ENCODE measurements at places on chromosomes 5 and 9.

DNA sequence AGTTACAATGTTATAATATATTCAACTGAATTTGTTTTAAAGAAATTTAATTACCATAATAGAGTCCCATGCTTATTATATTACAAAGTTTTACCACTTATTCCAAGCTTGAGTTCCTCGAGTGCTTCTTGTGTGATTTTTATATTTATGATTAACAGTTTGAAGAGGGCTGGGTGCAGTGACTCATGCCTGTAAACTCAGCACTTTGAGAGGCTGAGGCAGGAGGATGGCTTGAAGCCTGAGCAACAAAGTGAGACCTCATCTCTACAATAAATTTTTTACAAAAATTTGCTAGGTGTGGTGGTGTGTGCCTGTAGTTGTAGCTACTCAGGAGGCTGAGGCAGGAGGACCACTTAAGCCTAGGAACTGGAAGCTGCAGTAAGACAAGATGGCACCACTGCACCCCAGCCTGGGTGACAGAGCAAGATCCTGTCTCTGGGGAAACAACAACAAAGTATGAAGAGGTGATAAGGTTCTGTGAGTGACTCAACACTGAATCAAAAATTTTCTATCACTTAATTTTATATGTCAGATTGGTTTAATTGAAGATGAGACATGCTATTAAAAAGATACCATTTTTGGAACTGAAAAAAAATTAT lies 9.2 kb downstream of the POC5 start:
- DNase-seq = no peak

DNA sequence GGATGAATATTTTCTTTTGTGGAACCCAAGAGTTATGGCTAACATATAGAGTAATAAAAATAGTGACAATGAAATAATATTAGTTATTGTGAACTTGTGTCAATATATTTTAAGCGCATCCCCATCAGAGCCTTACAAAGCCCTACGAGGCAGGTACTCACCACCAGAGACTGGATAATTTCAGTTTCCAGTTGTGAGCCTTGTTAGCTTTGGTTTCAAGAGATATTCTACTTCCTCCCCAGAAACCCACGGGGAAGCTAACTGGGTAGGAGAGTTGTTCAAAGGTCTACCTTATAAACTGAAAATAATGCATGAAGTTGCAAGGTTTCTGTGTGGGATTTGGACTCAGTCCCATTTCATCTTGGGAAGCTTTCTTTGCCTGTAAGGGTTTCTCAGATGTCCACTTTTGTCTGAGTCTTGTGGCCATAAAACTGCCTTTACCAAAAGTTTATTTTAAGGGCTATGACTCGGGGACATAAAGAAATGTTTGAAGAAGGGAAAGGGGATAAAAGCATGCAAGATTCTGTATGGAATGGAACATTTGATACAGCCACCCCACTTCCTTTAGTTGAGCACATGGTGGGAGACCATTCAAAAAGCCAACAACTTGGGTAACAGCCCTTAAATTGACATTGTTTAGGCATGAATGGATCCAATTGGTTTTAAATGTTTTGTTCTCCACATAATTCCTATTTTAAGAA lies 57.4 kb upstream of the ANKRD55 start:
- no peak for DNase-seq

DNA sequence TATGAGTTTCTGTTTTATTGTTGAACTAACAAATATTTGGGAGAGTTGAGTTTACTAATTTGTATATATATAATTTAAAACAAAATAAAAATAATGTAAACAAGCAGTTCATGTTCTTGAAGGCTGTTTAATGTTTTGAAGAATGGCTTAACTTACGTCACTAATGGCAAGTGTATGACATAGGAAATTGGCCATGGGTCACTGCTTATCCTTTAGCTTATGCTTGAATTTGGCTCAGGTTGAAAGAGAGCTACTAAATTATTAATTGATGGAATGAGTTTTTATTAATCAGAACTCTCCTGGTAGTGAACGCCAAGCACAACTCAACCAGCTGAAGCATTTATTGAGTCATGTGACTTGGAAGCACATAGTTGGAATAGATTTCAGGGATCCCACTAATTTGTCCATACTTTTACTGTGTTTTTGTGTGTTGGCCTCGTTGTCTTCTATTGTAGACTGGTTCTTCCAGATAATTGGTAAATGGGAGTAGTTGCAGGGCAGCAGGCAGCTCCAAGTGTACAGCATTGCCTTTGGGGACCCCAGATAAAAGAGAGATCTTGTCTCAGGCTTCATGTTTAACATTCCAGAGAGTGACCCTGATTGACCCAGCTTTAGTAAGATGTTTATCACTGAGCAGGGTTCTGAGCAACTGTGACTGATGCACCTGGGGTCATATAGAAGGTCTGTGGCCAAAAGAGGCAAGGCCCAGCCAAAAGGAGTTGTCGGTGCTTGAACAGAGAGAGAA lies 13.5 kb downstream of the C5orf58 start:
- no peak for DNase-seq

DNA sequence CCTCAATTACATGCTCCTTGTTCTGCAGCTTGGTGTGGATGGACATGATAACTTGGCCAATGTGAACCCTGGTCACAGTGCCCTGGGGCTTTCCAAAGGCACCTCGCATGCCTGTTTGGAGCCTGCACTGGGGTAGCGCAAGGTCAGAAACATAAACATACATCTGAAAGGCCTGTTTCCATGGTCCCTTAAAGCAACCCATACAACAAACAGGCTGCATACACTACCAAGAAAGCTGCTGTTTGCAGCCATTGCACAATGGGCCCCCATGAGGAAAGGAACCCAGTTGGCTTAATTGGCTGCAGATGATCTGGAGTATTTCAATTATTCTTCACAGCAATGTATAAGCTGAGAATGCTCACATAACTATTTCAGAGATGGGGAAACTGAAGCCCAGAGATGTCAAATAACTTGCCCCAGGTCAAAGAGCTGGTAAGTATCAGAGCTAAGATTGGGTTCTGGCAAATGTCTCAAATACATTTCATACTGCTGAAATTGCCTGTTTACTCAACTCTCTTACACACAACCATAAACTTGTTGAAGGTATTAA lies 233.9 kb downstream of the ASTN2 start:
- DNase-seq = no peak

- no peak for DNase-seq
Observed at GRCh38 chr9:131554087-131554842, 8.9 kb downstream of the PRRT1B start.

DNA sequence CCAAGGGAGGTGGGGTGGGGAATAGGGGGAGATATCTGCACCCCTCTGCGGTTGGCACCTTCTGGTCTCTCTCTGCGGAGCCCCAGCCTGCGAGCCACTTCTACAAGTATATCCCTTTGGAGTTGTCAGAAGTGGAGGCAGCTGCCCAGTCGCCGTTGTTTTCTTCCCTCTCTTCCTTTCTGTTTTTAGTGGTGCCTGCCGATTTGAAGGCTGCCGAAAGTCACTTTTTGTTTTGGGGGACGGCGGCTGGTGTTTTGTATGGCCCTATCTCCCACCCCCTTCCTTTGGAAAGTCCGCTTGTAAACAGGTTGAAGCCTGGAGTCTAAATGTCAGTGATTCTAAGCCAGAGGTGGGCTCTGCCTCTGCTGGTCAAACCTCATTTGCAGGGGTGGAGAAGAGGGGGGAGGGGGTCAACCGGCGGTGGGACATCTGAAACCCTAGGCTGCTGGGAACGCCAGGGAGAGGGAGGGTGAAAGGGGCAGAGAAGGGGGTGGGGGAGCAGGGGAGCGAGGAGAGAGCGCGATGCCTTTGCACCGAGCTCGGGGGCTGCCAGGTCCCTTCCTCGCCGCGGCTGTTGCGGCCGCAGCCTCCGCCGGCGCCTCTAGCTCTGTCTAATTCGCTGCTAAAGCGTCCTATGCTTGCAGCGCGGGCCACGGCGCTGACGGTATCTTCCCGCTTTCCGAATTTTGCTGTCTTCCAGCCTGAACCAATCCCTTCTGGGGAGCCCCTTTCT lies at the start of gene FGF10:
Gene FGF10, minus strand, starts transcription at position 331 of the 733 bp plus-strand sequence. CDS start 738 bp downstream, outside the sequence.
- DNase-seq = peak; percentile 55

DNA sequence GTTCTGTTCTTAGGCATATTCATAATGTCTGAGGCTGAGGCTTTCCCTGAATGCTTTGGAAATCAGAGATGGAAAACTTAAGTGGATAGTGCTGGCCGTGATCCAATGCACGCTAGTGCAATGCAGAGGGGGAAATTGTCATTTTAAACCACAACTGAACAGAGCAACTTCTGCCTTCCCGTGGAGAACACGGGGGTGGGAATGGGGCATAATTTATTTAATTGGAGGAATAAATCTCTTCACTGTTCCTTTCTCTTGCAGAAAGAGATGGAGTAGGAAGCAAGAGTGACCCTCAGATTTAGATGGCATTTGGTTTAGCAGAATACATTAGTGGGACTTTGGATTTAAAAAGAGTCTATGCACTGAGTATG lies 22.9 kb upstream of the NREP start:
- DNase-seq = peak; percentile 51

- DNase-seq = no peak
Observed at GRCh38 chr9:136610426-136610825, 52.3 kb upstream of the EGFL7 start.

- DNase-seq = no peak
Observed at GRCh38 chr9:35652829-35653209, 2.1 kb upstream of the SIT1 start.

DNA sequence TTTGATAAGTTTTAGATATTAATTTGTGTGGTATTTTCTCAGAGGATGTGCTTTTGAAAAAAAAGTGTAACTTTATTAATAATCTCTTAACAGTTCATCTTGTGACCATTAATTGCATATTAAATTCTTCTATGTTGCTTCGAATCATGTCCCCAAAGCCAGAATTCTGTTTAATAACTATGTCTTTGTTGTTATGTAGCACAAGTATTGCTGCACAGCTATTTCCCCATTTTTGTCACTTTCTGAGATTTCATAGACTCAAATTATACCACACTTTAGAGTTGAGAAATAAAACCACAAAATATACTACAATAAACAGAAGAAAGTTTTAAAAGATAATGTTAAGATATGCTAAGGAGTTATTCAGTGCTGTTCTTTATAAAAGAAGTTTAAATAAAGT lies 2.8 kb downstream of the MEF2C start:
- no peak for DNase-seq

DNA sequence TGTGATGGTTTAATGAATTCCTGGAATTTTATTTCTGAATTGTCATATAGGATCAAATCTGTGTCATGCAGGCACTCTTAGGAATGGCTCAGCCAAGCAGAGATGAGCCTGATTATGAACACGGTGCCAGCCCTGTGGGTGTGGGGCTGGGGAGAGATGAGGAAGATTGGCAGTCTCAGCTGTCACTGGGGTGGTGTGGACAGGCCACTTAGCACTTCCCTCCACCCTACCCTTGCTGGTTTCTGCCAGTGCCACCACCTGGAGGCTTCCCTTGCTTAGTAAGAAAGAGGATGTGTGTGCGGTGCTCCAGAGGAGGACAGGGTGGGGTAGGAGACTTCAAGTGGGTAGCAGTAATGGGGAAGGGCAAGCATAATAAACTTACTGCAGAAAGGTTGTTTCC lies 226.6 kb downstream of the CD180 start:
- no peak for DNase-seq

DNA sequence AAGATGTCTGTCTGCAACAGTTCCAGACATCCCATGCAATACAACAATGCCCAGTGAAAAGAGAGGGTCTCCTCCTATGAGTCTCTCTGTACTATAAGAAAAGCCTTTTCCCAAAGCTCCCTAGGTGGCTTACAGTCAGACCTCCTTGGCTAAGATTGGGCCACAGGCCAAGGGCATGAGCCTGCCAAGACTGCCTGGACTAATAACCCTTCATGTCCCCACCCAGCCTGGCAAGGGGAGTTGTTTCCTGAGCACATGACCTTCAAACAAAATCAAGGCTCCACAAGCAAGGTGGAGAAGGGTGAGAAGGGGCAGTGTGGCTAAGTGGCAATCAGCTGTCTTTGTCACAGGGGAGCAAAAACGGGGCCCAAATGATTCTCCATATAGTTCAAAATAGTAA lies 75.6 kb upstream of the ZSWIM6 start:
- peak; percentile 3 for DNase-seq

DNA sequence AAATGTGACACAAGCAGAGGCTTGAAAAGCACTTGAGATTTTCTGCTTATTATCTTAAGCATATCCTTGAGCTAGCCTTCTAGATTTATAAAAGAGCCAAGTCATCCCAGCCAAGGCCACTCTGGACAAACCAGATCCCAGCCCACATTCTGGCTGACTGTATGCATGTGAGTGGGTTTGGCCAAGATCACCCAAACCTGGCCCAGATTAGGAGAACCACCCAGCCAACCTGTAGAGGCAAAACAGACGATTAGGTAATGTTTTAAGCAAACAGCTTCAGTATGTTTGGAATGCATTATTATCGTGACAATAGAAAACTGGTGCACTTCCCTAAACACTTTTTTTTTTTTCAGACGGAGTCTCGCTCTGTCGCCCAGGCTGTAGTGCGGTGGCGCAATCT lies 151.9 kb downstream of the SPATA31D1 start:
- no peak for DNase-seq

- peak; percentile 30 for DNase-seq
Observed at GRCh38 chr9:118268046-118268445, 563.8 kb downstream of the TLR4 start.

DNA sequence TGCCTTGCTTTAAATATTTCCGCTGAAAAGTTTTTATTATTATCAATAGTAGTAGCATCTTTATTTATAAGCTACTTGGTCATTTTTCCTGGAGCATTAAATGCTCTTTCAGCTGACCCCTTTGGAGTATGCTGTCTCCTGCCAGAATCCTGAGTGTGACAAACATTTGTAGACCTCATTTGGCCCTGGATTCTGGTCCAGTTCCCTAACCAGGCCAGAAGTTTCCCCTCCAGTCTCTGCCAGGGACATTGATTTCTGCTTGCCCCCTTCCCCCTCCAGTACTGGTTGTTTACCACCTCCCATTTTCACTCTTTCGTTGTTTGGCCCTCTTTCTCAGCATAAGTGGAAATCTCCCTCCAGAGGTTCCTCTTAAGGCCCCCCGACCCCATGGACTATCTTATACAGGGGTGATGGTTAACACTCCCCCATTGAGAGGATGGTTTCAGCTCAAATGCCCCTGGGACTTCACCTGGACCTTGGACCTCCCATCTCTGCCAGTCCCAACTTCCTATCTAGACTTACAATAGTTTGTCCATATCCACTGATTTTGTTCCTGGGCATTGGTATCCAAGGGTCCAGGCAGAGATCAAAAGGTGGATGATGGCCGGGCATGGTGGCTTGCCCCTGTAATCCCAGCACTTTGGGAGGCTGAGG lies 24.6 kb upstream of the COL27A1 start:
- no peak for DNase-seq

GRCh38 chr5:38783011-38783561 lies 62.7 kb upstream of the OSMR start:
- DNase-seq = peak; percentile 98

- DNase-seq = no peak
Observed at GRCh38 chr5:175654807-175655206, 3.1 kb upstream of the HRH2 start.

GRCh38 chr5:168120401-168121137 lies 170.9 kb upstream of the WWC1 start:
- no peak for DNase-seq

DNA sequence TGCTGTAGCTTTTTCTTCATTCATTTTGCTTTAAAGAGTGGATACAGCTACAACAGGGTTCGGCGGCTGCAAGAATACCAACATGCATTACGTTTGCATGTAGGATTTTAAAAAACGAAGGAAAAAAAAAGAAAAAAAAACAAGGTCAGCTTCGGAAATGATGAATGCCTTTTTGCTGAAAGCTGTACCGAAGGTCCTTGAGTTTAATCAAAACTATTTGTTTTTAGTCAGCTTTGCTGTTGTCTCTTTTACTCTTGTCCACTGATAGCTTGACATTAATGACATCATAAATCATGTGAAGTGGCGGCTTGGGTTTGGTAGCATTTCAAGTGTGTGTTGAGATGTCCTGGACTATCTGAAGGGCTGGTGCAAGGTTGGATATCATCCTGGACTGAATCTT lies 779.1 kb downstream of the NR2F1-AS1 start:
- DNase-seq = no peak

- no peak for DNase-seq
Observed at GRCh38 chr9:88342246-88342645, 46.0 kb upstream of the SPIN1 start.

Data from NCI-H1105 treated with DMSO at 0.1 percent for 48 hours (cell line).